ENCODE measurements at places on chromosomes 13 and 19. TPM values are rescaled to one million over a fixed set of nuclear protein-coding genes. Genes with fewer than 3 reads are reported as not detected.

The PLIN4 gene
- total RNA-seq = 36.4 TPM

The SMIM24 gene
- 712 TPM for total RNA-seq

The ZNF724 gene
- total RNA-seq = 2.5 TPM

The ZNF223 gene
- 8.1 TPM for total RNA-seq

The LILRB2 gene
- total RNA-seq = 3.3 TPM

The IGFL3 gene
- total RNA-seq = not detected

The MAP3K10 gene
- 25.8 TPM for total RNA-seq

The PCDH9 gene
- 9.0 TPM for total RNA-seq

The MEDAG gene
- 1.7 TPM for total RNA-seq

The ZNF730 gene
- 0.20 TPM for total RNA-seq

The RB1 gene
- 37.8 TPM for total RNA-seq

The CD70 gene
- total RNA-seq = not detected

The CFAP97D2 gene
- not detected for total RNA-seq

The CYP4F8 gene
- 2.0 TPM for total RNA-seq

The CEACAM5 gene
- 1.2 TPM for total RNA-seq

The SLAIN1 gene
- total RNA-seq = 9.7 TPM

The KLC3 gene
- total RNA-seq = 0.23 TPM

The GSX1 gene
- not detected for total RNA-seq

The CNN1 gene
- 1,051 TPM for total RNA-seq

The RAB3A gene
- 5.5 TPM for total RNA-seq

The ZNF560 gene
- not detected for total RNA-seq

The FCAR gene
- not detected for total RNA-seq

The CD22 gene
- 4.2 TPM for total RNA-seq

The ZNF224 gene
- 32.8 TPM for total RNA-seq

The LHB gene
- not detected for total RNA-seq

The PSG3 gene
- total RNA-seq = not detected

The CCDC70 gene
- not detected for total RNA-seq

The CEACAM6 gene
- 61.6 TPM for total RNA-seq

The BST2 gene
- total RNA-seq = 90.6 TPM

The POU2F2 gene
- 4.3 TPM for total RNA-seq

The OVOL3 gene
- not detected for total RNA-seq

The LILRA1 gene
- 1.9 TPM for total RNA-seq

The KLK5 gene
- total RNA-seq = not detected

The SYNGR4 gene
- total RNA-seq = not detected

The FAM83E gene
- total RNA-seq = 143 TPM

The INSL3 gene
- not detected for total RNA-seq

The FPR2 gene
- not detected for total RNA-seq

The SAMD4B gene
- 106 TPM for total RNA-seq

The GALP gene
- total RNA-seq = not detected

The DIRAS1 gene
- total RNA-seq = 0.75 TPM

The PSENEN gene
- 67.9 TPM for total RNA-seq

The ZNF555 gene
- total RNA-seq = 5.8 TPM

The MBD3L4 gene
- not detected for total RNA-seq

The LILRA2 gene
- total RNA-seq = 5.8 TPM

The ICAM4 gene
- 0.72 TPM for total RNA-seq

The ICAM1 gene
- total RNA-seq = 8.5 TPM

The MAP4K1 gene
- 8.2 TPM for total RNA-seq

The SGCG gene
- total RNA-seq = 0.20 TPM

The ZNF69 gene
- total RNA-seq = 25.5 TPM

The TMC4 gene
- 198 TPM for total RNA-seq

The GARIN5A gene
- total RNA-seq = 5.0 TPM

The USHBP1 gene
- total RNA-seq = 4.3 TPM

The CEACAM4 gene
- 0.35 TPM for total RNA-seq

The MYH14 gene
- 91.0 TPM for total RNA-seq
